ENCODE measurements at places on chromosomes 1 and 21.

DNA sequence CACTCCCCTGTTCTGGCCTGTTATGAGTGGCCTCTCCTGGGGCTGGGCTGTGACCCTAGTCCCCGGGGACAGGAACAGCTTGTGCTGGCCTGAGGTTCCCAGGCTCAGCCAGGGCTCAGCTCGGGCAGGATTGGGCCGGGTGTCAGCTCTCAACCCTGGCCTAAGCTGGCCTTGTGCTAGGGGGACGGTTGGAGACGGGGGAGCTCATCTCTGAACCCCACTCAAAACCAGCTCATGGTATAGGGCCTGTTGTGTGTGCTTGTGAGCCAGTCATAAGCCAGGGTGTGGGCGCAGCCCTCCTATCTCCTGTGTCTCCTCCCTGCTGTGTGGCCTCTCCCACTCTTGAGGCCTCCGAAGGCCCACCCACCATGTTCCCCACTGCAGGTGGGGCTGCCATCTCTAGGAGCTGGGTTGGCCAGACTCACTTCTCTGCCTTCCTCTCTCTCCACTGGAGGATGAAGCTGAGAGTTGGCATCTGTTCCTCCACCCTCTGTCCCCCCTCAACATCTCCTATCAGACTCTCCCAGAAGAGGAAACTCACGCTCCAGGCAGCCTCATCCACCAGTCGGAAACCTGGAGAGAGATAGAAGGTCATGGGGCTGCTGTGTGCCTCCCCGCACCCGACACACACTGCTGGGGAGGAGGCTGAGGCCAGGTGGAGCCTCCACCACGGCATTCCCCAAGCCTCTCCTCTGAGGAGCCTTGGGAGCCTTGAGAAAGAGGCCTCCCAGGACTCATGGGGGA is 1.4 kb downstream of the PEAR1 start:
- DNase-seq = no peak

DNA sequence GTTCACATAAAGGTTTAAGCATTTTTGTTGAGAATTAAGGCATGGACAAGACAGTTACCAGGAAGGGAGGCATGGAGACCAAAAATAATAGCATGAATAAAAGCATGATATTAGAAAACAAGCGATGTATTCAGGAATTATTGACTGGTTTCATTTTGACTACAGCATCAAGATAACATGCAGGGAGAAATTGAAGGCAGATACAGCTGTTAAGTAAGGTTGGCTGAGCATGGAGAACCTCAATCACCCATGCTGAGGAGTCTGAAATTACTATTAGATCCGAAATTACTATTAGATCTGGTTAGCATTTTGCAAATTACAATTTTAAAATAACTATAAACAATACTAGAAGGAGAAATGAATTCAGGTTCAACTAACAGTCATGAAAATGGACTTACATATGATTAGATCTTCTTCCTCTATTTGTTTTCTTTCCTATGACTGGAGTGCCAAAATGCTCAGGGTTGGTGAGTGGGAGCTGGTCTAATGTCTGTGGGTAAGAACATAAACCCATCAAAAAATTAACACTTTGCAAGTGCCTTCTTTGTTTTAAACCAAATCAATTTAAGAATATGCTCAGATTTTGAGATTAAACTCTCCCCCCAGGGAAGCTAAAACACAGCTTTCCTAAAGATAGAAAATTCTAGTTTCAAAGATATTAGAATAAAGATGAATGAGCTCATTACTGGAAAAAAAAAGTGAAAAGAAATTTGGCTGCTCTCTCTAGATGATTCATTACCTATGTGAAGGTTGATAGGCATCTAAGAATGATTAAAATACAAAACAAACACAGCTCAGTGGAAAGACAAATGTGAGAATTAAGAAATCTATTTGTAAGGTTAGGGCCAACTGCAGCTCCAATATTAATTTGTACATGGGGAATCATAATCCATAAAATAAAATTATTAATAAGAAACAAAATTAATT is 81.7 kb downstream of the ARID4B start:
- DNase-seq = no peak

GRCh38 chr21:29175408-29176134 is 45.1 kb downstream of the MAP3K7CL start:
- no peak for DNase-seq

GRCh38 chr1:206850401-206850800 is 15.0 kb upstream of the IL20 start:
- DNase-seq = no peak

DNA sequence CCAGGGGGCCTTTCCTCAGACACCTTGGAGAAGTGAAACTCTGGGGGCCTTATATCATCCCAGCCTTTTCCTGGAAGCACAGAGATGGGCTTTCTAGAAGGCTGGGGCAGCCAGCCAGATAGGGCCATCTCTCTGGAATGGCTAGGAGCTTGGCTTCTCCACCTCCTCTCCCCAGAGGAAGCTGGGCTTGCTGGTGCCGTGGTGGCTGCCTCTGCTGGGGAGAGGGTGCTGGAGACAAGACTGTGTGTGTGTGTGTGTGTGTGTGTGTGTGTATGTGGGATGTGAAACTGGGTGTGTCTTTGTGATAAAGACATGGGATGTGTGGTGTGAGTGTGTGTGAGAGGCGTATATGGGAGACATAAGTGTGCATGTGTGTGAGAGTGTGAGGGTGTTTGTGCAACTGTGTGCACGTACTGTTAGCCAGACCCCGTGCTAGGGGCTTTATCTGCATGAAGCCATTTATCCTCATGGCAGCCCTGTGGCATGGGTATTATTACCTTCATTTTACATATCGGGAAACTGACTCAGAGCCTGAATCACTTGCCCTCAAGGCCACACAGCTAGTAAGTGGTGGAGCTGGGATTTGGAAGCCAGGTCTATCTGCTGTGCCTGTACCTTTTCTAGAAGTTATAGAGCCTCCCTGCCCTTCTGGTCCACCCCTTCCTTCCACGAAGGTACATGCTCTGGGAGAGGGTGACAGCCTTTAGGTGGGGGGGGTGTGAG is 44.2 kb downstream of the PTPRU start:
- DNase-seq = no peak

- DNase-seq = no peak
These were observed 15.5 kb downstream of the IFNGR2 start for GRCh38 chr21:33418691-33419090.

- DNase-seq = no peak
These were observed 49.6 kb upstream of the IRF2BP2 start for GRCh38 chr1:234659538-234659937.

- no peak for DNase-seq
These were observed 276.6 kb downstream of the NFIA start for GRCh38 chr1:61358770-61359455.

- DNase-seq = no peak
These were observed 27.0 kb downstream of the VCAM1 start for GRCh38 chr1:100746542-100746932.

DNA sequence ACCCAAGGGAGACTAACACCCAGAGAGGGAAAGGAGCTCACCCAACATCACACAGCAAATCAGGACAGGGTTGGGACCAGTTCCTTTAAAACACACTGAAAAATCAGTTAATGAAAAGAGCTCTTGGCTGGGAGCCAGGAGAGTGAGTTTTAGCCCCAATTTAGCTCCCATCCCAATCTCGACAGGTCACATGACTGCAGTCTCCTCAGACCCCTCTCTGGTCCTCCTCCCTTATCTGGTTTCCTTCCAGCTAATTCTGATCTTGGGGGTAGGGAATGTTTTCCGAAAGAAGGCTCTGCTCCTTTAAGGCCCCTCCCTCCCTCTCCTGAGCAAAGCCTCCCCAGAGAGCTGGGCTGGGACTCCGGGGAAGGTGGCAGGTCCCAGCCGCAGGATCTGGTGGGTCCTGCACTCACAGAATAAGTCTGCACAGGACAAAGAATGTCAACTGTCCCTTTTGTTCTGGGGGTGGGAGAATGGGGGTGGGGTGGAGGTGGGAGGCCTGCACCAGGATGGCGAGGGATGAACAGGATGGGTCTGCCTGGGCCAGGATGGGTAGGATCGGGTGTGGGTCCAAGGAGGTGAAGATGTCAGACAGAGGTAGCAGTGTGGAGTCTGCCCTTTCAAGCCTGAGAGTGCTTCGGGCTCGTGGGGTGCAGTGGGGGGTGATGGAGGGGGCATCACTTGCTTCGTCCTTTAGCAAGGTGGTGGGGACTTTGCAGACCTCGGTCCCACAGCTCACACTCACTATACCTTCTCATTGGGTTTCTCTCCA is 57.3 kb upstream of the SSBP3 start:
- peak; percentile 27 for DNase-seq

- no peak for DNase-seq
These were observed 15.2 kb downstream of the RGS4 start for GRCh38 chr1:163084330-163084729.

DNA sequence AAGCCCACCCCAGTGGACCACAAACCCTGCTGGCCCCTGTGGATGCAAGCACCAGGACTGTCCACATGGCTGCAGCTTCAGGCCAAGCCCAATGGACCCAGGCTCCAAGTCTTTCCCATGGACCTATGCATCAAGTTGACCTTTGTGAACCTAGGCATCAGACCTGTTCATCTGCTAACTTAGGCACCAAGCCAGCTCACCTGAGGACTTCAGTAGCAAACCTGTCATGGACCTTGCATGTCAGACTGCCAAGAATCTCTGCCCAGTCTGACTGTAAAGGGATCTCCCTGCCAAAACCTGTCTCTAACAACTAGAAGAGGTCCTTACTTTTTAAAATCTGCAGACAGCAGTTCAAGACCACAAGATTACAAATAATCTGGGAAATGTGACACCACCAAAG is 37.8 kb downstream of the FMO3 start:
- DNase-seq = no peak

GRCh38 chr1:154743526-154744036 is 126.5 kb downstream of the KCNN3 start:
- DNase-seq = no peak

GRCh38 chr1:82644186-82644915 is 843.6 kb downstream of the ADGRL2 start:
- DNase-seq = no peak

DNA sequence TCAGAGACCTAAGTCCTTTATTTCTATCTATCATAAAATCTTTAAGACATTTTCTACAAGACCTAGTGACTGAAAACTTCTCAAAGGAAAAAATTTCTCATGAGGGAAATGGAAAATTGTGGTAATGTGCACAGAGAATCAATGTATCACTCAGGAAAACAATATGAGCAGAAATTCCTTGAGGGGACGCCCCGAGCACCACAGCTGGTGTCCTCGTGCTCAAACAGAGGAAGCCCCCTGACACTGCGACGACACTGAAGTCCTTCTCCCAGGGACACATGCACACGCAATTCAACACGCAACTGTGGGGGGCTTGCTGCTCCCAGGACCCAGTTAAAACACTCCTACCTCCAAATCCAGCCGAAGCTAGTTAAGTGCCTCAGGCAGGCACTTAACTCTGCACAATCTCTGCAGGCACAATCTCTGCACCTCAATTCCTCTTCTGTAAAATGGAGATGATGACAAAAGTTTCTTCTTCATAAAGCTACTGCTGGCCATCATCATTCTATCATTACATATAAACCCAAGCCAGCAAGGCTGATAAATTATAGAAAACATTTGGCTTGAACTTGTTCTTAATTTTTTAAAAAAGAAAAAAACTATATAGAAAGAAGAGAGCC is 16.0 kb downstream of the ZBTB17 start:
- no peak for DNase-seq

- DNase-seq = no peak
These were observed 19.0 kb downstream of the ESPN start for GRCh38 chr1:6443339-6444115.

- peak; percentile 90 for DNase-seq
These were observed 9.6 kb upstream of the ADORA1 start for GRCh38 chr1:203117611-203118575.

- DNase-seq = no peak
These were observed 499.8 kb downstream of the KIF26B start for GRCh38 chr1:245654460-245655050.

DNA sequence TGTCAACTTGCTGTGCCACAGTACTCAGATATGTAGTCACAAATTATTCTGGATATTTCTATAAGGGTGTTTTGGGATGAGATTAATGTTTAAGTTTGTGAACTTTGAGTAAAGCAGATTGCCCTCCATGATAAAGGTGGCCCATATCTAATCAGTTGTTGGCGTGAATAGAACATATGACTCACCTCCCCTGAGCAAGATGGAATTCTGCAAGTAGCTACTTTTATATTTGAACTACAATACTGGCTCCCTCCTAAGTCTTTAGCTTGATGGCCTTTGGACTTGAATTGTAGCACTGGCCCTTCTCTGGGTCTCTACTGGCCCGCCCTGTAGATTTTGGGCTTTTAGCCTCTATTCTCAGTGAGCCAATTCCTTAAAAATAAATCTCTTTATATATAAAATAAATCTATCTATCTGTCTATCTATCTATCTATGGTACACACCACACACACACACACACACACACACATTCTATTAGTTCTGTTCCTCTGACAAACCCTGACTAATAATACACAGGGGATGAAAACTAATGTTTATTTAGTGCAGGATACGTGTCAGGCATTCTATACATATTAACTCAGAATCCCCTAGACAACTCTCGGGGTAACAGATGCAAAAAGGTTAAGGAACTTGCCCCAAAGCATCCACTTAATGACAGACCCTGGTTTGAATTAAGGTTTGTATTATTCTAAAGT is 37.9 kb upstream of the PDC start:
- no peak for DNase-seq

DNA sequence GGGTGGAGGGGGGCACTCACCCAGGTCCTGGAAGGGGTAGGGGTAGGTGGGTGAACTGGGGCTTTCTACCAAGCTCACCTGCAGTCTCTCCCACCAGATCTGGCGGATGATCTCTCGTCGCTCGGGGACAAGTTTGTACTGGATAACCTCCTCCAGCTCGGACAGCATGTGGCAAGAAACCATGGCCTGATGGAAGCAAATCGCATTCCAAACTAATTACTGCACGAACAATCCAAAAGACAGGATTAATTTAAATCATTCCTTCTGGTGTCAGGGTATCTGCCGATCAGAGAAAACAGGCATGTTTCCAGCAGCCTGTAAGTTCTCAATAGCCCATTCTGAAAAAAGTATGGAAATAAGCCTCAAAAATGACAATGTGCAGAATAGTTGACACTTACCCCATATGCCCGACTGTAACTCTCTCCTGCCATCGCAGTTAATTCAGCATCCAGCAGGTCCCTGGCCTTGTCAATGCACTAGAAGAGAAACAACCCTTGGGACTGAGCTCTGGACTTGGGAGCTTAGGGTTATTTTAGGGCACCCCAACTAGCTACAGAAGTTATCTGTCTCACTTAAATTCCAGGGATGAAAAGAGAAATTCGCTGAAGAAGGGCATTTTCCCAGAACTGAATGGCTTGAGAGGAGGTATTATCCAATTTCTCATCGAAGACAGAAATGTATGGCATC is 44.4 kb upstream of the ANGPTL7 start:
- DNase-seq = no peak

- DNase-seq = peak; percentile 61
These were observed 54.8 kb downstream of the TRIM11 start for GRCh38 chr1:228351850-228352249.

GRCh38 chr1:236400061-236400603 is 6.0 kb downstream of the EDARADD start:
- DNase-seq = no peak

DNA sequence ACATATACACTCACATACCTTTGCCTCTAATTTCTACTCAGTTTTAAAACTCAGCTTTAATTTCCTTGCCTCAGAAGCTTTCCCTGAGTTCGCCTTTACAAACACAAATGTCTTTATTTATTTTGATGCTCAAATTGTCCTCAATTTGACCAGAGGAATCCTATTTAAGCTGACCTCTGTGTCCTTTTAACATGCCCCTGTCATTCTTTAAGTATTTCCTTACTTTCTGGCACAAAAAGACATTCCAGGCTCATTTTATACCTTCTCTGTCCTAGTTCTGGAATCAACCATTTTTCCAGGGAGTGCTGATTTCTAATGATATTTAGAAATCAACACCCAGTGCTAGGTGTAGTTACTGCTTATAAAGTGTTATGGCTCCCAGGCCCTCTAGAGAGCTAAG is 82.5 kb downstream of the OSBPL9 start:
- no peak for DNase-seq

- DNase-seq = no peak
These were observed 20.9 kb upstream of the C2CD2 start for GRCh38 chr21:41974752-41975053.

All from upper lobe of right lung (tissue), 1 donor.